ENCODE measurements at places on chromosomes 12 and 14. TPM values are rescaled to one million over a fixed set of nuclear protein-coding genes. Genes with fewer than 3 reads are reported as not detected.

- no peak overlapping the region for H3K27ac ChIP-seq
- no peaks in the 10 kb centered on the region for H3K4me1 ChIP-seq
- no peak overlapping the region for H3K4me3 ChIP-seq
- H3K27me3 ChIP-seq, result no peaks in the 10 kb centered on the region
Observed at GRCh38 chr14:88863167-88863566, 38.7 kb downstream of the TTC8 start.

GRCh38 chr14:26993556-26993955 is 395.7 kb upstream of the NOVA1 start:
- H3K27ac ChIP-seq, result no peak overlapping the region
- H3K4me3 ChIP-seq, result no peak overlapping the region
- DNase-seq, result no peak
- no peaks in the 10 kb centered on the region for H3K4me1 ChIP-seq

SSTR1 gene
- 1.8 TPM for total RNA-seq

KCNK13 gene
- total RNA-seq, result 6.0 TPM

- no peak overlapping the region for H3K27ac ChIP-seq
- H3K36me3 ChIP-seq, result no peaks in the 10 kb centered on the region
Observed at GRCh38 chr12:98359856-98360255, 155.5 kb upstream of the TMPO start.

GRCh38 chr14:75247286-75247922 is 31.2 kb upstream of the FOS start:
- no peak overlapping the region for H3K4me3 ChIP-seq
- no peak for DNase-seq
- no peak overlapping the region for H3K27ac ChIP-seq

CNTN1 gene
- total RNA-seq, result 0.16 TPM

DNA sequence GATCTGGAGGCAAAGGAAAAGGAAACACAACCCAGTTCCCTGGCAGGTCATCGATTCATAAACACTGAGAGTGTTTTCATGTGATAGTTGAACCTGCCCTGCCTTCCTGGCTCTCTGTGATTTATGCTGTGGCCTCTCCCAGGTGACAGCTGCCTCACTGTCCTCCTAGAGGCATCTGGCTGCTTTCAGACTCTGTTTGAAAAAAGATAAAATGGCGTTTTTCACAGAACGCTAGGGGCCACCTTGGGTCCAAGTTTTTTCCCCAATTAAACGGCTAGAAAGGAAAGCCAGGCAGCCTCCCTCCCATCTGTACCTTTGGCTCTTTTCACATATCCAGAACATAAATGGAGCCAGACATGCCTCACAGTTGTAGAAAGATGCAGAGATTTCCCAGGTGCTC is 252.6 kb upstream of the CCDC196 start:
- no peak overlapping the region for H3K27ac ChIP-seq
- DNase-seq, result no peak
- no peaks in the 10 kb centered on the region for H3K36me3 ChIP-seq
- H3K4me1 ChIP-seq, result no peaks in the 10 kb centered on the region

FGD4 gene
- total RNA-seq, result 16.2 TPM

ST8SIA1 gene
- total RNA-seq, result 3.3 TPM

DNA sequence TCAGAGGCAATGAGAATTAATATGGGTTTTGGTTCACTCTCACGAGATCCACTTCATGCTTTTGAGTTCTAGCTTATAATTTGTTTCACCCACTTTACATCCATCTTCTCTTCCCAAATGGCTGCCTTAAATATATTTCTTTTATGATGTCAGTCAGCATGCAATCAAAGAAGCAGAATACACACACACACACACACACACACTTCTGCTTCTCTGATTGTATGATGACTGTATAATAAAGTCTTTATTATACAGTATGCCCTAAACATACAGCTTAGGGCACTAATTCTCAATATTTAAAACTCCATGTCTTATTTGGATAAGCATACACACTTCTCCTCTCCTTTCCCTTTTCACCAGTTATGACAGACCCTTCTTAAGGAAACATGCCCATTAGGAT is 6.7 kb upstream of the ETV6 start:
- no peak for DNase-seq
- no peak overlapping the region for H3K27ac ChIP-seq

TMEM121 gene
- 3.4 TPM for total RNA-seq

GRCh38 chr14:89296281-89296745 is 120.7 kb downstream of the FOXN3 start:
- H3K27ac ChIP-seq, result no peak overlapping the region
- H3K36me3 ChIP-seq, result no peaks in the 10 kb centered on the region
- no peaks in the 10 kb centered on the region for H3K4me1 ChIP-seq
- H3K27me3 ChIP-seq, result no peaks in the 10 kb centered on the region

DNA sequence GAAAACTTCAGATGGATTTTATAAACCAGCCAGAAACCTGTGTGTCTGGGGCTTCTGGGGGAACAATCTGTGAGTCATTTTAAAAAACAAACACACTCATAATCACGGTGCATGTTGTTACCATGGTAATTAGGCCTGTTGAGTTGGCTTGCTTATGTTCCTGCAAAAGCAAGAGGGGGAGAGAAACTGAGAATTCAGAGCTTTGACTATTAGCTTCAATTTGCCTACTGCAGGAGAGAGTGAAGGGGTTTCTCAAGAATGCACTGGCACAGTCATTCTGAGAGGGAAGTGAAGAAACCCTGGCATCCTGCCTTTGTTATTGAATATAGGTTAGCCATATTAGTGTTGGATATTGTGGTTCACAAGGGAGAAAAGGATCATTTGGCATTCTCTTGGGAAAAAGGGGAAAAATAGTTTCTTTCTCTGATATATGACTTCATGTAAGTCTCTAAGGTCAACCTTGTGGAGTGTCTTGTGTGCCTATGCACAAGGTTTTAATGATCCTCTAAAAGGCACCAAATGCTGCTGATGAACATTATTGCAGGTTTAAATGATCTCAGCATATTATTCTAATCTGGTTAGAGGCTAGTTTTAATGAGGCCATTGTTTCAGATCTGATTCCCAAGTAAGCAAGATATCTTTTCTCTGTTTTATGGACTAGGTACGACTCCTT is 12.9 kb downstream of the GNG2 start:
- no peak overlapping the region for H3K4me3 ChIP-seq
- peaks cover 16% of the 10 kb centered on the region for H3K4me1 ChIP-seq
- no peak for DNase-seq
- no peaks in the 10 kb centered on the region for H3K27me3 ChIP-seq

DNA sequence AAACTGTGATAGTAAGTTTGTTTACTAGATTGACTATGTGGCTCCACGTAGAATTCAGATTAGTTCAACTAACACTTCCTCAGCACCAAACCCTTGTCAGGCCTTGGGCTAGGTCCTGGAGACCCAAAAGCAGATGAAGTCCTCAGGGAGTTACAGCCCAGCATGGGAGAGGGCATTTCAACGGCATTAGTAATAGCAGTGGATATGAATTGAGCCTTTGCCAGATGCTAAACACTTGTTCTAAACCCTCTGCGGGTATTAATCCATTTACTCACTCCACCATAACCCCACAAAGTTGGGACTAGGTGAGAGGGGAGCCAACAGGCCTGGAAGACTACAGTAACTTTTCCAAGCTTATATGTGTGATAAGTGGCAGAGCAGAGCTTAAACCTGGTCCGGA is 714.6 kb downstream of the DIO2 start:
- no peaks in the 10 kb centered on the region for H3K4me1 ChIP-seq
- no peak for DNase-seq
- H3K27ac ChIP-seq, result no peak overlapping the region
- no peak overlapping the region for H3K4me3 ChIP-seq
- no peaks in the 10 kb centered on the region for H3K27me3 ChIP-seq
- H3K36me3 ChIP-seq, result no peaks in the 10 kb centered on the region

RNASE2 gene
- total RNA-seq, result 2.9 TPM

DUSP16 gene
- total RNA-seq, result 18.7 TPM

- H3K27me3 ChIP-seq, result no peaks in the 10 kb centered on the region
- no peaks in the 10 kb centered on the region for H3K4me1 ChIP-seq
- H3K36me3 ChIP-seq, result no peaks in the 10 kb centered on the region
Observed at GRCh38 chr12:83214185-83214584, 527.5 kb downstream of the TMTC2 start.

GRCh38 chr14:103318750-103319419 is 15.2 kb upstream of the EIF5 start:
- no peaks in the 10 kb centered on the region for H3K36me3 ChIP-seq
- H3K27ac ChIP-seq, result no peak overlapping the region
- H3K4me3 ChIP-seq, result no peak overlapping the region
- no peaks in the 10 kb centered on the region for H3K4me1 ChIP-seq

- no peak overlapping the region for H3K27ac ChIP-seq
- no peak for DNase-seq
- H3K4me3 ChIP-seq, result no peak overlapping the region
Observed at GRCh38 chr12:89067421-89068187, 284.7 kb downstream of the DUSP6 start.

DNA sequence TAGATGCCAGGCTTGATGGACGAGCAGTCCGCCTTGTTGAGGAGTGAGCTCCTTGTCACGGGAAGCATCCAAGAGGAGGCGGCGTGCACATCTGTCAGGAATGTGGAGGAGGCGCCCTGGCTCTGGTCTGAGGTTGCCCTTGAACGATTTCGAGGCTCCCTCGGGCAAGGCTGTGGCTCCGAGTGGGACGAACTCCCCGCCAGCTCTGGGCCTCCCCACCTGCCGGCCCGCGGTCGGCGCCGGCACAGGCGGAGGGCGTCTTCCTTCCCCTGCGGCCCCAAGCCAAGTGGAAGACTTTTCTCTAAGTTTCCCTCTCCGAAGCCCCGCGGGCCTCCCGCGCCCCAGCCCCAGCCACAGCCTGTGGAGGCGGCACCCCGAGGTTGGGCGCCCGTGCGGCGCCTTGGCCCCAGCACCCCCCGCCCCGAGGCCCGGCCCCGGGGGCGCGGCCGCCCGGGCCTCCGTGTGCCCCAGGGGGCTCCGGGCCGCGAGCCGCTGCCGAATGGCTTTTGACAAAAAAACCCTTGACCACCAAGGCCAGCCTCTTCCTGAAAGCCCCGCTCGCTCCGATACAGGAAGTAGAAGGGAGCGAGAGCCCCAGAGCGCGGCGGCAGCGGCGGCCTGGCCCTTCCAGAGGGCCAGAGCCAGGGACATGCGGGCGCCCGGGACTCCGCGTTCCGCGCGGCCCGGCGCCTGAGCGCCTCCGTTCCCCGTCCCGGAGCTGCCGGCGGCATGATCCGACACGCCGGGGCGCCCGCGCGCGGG is at the start of gene RIN3:
TSS of gene RIN3 (plus strand) at position 578 of the 762 bp plus-strand sequence. CDS start at position 730, 152 bp downstream.
- no peaks in the 10 kb centered on the region for H3K36me3 ChIP-seq
- no peaks in the 10 kb centered on the region for H3K4me1 ChIP-seq
- peak within 1 kb of the TSS; percentile 85 for H3K27ac ChIP-seq
- H3K4me3 ChIP-seq, result peak within 1 kb of the TSS; percentile 69
- no peak for DNase-seq

DNA sequence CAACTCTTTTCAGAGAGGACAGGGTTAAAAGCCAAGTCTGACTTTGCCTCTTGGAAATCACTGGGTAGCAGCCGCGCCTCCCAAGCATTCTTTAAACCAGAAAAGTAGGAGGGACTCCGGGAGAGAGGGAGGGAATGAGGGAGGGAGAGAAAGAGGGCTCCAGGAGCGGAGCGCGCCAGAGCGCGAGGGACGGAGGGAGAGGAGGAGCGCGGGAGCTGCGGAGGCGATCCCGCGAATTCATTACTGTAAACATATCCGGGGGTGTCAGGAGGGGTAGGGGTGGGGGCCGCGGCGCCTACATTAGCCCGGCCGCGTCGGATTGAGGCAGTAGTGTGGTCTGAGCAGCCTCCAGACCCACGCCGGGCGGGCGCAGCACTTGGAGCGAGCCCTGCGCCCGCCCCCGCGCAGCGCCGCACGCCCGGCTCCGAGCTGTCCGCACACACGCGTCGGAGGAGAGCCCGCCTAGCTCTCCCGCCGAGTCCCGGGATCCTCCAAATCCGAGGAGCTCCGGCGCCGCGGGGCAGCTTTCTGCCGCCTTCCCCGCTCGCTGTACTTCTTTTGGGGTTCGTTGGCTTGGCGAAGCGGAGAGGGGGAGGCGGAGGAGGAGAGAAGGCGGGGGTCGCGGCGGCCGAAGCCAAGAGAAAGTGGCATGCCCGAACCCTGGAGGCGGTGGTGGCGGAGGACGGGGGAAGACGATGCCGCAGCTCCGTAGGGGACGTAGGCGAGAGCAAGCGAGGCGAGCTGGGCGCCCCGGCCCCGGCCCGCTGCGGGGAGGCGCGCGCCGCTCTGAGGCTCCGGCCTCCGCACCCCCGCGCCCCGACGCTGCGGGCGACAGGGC is 3.3 kb downstream of the FLRT2 start:
- no peaks in the 10 kb centered on the region for H3K27me3 ChIP-seq
- peak; percentile 80 for DNase-seq
- H3K27ac ChIP-seq, result peak overlapping the region; percentile 68
- peak overlapping the region; percentile 63 for H3K4me3 ChIP-seq
- H3K36me3 ChIP-seq, result no peaks in the 10 kb centered on the region

- peaks cover 13% of the 10 kb centered on the region for H3K36me3 ChIP-seq
- no peak overlapping the region for H3K4me3 ChIP-seq
- H3K27ac ChIP-seq, result no peak overlapping the region
- no peaks in the 10 kb centered on the region for H3K4me1 ChIP-seq
- DNase-seq, result no peak
- H3K27me3 ChIP-seq, result no peaks in the 10 kb centered on the region
Observed at GRCh38 chr14:56290195-56290594, 172.0 kb downstream of the PELI2 start.

OR6C2 gene
- not detected for total RNA-seq

GRCh38 chr12:4607056-4607455 is 41.8 kb downstream of the AKAP3 start:
- no peaks in the 10 kb centered on the region for H3K4me1 ChIP-seq
- H3K4me3 ChIP-seq, result no peak overlapping the region
- no peak overlapping the region for H3K27ac ChIP-seq
- DNase-seq, result no peak
- H3K27me3 ChIP-seq, result no peaks in the 10 kb centered on the region

DNA sequence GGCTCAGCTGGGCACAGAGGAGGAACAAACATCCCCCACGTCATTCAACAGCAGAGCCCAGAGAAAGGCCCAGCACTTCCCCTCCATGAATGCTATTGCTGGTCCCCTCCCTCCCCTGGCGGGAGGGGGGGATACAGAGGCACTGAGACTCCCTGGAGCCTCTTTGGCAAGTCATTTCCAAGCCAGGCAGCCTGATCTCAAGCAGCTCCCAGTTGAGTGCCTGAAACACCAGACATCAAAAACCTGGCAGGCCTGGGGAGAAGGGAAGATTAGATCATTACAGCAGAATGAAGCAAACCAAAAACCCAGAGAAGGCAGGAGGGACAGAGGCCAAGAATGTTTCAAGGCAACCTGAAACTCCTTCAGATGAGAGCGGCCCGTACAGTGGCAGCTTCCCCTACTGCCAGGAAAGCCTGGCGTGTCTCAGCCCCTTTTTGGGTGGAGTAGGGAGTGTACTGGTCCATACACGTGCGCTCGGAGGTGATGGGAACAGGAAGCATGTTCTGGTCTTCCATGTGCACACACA is 92.1 kb downstream of the LRRC74A start:
- peak; percentile 87 for DNase-seq
- peak overlapping the region; percentile 98 for H3K27ac ChIP-seq
- peaks cover 68% of the 10 kb centered on the region for H3K4me1 ChIP-seq
- H3K27me3 ChIP-seq, result no peaks in the 10 kb centered on the region
- H3K4me3 ChIP-seq, result peak overlapping the region; percentile 5
- H3K36me3 ChIP-seq, result no peaks in the 10 kb centered on the region

STAC3 gene
- 0.59 TPM for total RNA-seq

- H3K27ac ChIP-seq, result no peak overlapping the region
- DNase-seq, result no peak
- peaks cover 8% of the 10 kb centered on the region for H3K4me1 ChIP-seq
Observed at GRCh38 chr12:89281539-89281867, 70.8 kb downstream of the DUSP6 start.

MAP1LC3B2 gene
- total RNA-seq, result 1.4 TPM

GRCh38 chr12:82803201-82803600 is 116.5 kb downstream of the TMTC2 start:
- no peaks in the 10 kb centered on the region for H3K36me3 ChIP-seq
- no peaks in the 10 kb centered on the region for H3K27me3 ChIP-seq
- no peak overlapping the region for H3K4me3 ChIP-seq
- no peaks in the 10 kb centered on the region for H3K4me1 ChIP-seq
- DNase-seq, result no peak
- H3K27ac ChIP-seq, result no peak overlapping the region

MYH6 gene
- 13,240 TPM for total RNA-seq
